ENCODE measurements at places on chromosomes 1 and 21.

DNA sequence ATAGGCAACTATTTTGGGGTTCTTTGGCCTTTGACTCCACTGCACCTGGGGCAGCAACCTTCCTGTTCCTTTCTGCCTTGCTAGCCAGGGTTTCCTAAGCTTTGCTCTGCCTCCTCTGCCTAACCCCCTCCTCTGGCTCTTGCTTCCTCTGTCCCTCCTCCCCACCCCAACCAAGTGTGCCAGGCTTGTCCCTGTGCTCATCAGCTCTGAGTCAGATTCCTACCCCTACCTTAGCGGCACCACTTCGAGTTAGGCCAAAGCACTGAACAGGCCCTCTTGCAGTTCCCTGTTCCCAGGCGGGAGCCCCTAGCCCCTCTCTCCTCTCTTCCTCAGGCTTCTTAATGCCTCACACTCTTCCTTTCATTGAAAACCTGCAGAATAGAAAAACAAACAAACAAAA, 74.8 kb upstream of the HAO2 start:
- no peak for DNase-seq

DNA sequence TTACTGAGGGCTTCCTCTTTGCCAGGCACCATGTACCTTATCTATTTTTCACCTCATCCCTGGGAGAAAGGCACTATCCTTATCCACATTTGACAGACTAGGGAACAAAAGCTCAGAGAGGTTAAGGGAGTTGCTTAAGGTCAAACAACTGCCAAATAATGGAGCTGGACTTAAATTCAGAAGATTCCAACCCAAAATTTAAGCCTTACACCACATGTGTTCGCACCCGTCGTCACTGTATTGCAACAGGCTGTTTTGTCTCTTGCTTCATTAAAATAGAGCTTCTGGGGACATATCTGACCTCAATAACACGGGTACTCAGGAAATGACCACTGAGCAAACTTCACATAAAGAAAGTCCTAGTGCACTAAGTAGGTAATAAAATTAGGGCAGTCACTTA, 62.0 kb downstream of the TRABD2B start:
- no peak for DNase-seq

DNA sequence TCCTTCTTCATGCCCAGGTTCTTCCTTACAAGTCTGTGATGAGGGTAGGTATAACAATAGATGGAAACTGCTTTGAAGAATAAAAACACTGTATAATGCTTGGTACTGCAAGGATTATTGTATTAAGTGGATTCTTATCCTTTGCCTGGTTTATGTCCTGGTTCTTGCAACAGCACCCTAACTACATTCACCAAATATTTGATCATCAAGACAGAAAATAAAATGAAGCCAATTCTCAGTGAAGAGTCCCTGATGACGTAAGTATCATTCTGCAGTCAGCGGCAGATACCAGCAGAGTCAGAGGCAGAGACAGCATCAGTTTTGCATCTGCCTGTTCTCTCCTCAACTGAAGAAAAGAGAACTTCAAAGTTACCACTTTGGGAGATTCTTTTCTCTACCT, 19.7 kb downstream of the ARHGEF11 start:
- DNase-seq, result no peak

- DNase-seq, result no peak
Observed at GRCh38 chr1:59005491-59006288, 221.8 kb upstream of the JUN start.

GRCh38 chr1:44035726-44036408, 4.6 kb upstream of the SLC6A9 start:
- DNase-seq, result no peak

DNA sequence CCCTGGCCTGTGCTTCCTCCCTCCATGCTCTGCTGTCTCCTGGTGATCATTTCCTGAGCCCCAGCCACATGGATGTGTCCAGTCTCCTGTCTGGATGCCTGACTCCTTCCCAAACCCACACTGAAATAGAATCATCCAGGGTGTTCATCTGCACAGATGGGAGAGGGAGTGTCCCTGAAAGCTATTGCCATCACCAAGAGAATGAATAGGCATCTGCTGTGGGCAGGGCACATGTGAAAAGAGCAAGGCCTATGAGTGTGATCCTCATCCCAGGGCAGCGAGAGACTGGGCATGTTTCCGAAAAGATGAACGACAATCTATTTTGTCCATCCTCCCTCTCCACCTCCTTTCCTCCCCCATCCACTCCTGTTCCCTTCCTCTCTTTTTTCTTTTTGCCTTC, 5.0 kb downstream of the IGSF21 start:
- no peak for DNase-seq

- DNase-seq, result no peak
Observed at GRCh38 chr21:14414932-14415508, 32.1 kb upstream of the HSPA13 start.

GRCh38 chr1:53559391-53559815, 100.2 kb downstream of the DMRTB1 start:
- no peak for DNase-seq

DNA sequence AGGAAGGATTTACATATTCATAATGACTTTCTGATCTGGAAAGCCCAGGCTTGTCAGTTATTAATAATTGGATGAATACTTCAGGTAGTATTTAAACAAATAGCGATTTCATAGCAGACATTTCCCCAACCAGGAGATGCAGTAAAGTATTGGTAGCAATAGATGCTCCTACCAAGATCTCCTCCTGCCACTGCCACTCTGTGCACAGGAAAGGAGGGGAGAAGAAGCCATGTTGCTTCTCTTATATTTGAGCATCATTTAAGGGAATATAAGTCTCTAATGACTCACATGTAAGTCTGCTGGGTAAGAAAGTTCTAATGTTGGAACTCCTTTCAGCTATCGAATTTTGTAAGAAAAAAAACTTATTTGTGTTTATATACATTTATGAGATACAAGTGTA, 420 bp upstream of the IFI16 start:
- no peak for DNase-seq

- DNase-seq, result peak; percentile 84
Observed at GRCh38 chr1:89358287-89358893, 5.5 kb upstream of the GBP6 start.

DNA sequence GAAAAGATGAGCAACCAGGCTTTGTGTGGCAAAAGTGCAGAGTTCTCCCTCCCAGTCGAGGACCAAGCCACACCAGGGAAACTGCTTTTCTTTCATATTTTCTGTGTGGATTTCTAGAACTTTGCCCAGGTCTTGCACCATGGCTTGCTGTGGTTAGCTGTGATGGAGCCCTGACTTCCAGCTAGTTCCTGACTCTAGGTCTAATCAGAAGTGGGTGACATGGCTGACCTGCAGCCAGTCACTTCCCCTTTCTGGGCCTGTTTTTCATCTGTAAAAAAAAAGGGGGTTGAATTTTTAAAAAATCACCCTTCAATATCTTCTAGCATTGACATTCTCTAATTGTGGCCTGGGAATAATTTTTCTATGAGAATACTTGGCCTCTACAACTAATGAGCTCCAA, 491.2 kb upstream of the USP24 start:
- DNase-seq, result no peak
